ENCODE measurements at places on chromosomes 5 and 9. TPM values are rescaled to one million over a fixed set of nuclear protein-coding genes. Genes with fewer than 3 reads are reported as not detected.

ADAMTSL1 gene
- not detected for total RNA-seq

ASPN gene
- total RNA-seq: not detected

PCDHA10 gene
- not detected for total RNA-seq

ITGA2 gene
- 2.1 TPM for total RNA-seq

JAK2 gene
- 51.0 TPM for total RNA-seq

UNC5A gene
- not detected for total RNA-seq

SUSD3 gene
- 62.7 TPM for total RNA-seq
